ENCODE measurements at places on chromosomes 2 and 18. TPM values are rescaled to one million over a fixed set of nuclear protein-coding genes. Genes with fewer than 3 reads are reported as not detected.

GAREM1 gene
- total RNA-seq, result 5.2 TPM

TSHZ1 gene
- 5.7 TPM for total RNA-seq

ADCYAP1 gene
- not detected for total RNA-seq

ARID5A gene
- total RNA-seq, result 4.1 TPM

All from A549 treated with Hydrocortisone at 1 μM for 4 hours (cell line).